ENCODE measurements at places on chromosomes 4 and X.

- no peak for DNase-seq
Measured at GRCh38 chr4:106707776-106708463, 328.2 kb downstream of the DKK2 start.

DNA sequence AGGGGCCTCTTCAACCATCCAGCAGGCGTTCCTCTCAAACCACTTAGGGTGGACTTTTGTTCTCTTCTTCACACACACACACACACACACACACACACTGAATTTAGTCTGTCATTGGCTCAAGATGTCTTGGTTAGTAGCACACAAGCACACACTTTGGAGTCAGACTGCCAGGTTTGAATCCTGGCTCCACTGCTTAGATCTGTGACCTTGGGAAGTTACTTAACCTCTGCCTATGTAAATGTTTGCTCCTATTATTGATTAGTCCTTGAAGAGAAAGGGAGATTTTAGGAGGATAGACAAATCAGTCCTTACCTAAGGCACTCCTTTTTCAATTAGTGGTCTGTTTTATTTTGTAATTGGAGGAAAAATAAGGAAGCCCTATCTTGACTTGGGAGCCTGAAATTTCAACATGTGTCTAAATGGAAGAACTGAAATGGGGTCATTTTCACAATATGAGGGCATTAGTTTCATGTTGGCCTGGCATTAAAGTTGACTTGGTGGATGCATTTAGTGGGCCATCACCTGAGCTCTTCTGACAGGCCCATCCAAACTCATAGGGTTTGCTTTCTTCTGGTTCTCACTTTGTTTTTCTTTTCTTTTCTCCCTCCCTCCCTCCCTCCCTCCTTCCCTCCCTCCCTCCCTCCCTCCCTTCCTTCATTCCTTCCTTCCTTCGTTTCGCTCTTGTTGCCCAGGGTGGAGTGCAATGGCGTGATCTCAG is 13.3 kb upstream of the TMEM131L start:
- no peak for DNase-seq

DNA sequence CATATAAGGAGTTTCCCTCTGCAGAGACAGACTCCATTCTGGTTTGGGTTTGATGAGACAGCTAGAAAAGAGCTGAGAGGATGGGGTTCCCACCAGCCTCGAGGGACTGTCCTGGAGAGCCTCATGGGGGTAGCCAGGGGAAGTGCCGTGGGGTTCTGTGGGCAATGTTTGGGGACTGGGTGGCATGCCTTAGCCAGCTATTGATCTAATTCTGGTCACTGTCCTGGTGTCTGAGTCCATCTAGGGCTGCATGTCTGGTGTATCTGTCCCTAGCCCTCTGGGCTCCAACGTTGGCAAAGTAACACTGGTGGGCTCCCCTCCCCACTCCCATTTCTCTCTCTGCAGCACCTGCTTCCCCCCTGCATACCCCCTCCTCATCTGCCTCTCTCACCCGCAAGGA is 135.4 kb downstream of the SMIM20 start:
- DNase-seq = no peak

DNA sequence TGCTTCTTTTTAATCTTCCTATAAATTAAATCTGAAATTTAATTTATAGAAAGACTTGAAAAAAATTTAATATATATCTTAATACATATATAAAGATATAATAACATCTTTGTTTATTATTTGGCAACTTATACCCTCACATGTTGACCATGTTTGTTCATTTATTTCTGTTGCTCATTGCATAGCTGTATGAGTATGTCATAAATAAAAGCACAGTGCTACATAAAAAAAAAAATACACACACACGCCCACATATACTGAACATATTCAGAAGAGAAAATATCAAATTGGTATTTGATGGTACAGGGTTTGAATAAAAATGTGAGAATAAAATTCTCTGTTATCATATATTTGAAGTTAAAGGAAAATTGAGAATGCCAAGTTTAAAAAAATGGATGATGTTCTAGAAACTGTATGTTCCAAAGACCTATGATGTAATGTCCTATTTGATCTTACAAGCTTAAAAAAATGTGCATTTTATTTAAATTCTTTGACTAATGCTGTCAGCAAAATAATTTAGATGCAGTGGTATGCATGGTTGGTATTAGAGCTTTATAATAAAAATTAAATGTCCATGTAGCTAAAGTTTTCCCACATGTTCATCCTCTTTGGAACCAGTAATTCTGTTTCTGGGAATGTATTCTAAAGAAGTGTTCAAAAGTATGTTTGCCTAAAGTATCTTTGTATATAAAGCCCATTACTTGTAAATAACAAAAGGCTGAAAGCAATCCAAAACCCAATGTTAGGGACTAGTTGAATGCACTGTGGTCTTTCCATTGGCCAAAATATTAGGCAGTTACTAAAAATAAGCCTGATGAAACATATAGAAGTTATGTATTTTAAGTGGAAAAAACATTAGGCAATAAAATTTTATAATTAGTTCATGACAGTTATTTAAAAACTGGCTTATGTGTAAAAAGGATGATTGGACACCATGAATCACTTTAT is 12.9 kb downstream of the TMEM184C start:
- DNase-seq = no peak

- no peak for DNase-seq
Measured at GRCh38 chr4:90215286-90215685, 88.1 kb downstream of the CCSER1 start.

GRCh38 chrX:152520653-152521052 is 69.5 kb upstream of the GABRA3 start:
- DNase-seq = no peak

Data from NCI-H524 (cell line).